ENCODE measurements at places on chromosomes 12 and 14.

DNA sequence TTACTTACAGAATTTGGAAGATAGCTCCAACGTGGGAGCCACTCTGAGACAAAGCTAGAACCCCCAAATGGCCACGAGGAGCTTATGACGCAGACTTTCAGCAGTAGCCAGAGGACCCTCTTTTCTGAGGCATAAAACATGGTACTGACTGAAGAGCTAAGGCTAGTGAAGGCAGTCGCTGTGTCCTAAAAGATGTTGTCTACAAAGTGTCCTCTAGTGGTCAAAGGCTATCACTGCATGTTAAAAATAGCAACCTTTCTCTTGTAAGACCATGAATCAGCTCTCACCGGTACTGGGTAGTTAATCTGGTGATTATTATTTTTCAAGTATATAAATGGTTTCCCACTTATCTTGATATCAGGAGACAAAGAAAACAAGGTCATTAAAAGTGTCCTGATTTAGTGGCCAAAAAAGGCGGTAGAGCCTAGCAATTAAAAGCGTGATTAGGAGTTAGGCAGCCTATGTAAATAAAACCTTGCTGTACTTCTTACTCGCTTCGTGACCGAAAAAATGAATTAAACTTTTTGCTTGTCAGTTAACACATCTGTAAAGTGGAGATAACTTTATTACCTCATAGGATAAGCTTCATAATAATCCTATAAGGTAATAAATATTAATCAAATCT is 47.0 kb upstream of the LGR5 start:
- no peak for DNase-seq

DNA sequence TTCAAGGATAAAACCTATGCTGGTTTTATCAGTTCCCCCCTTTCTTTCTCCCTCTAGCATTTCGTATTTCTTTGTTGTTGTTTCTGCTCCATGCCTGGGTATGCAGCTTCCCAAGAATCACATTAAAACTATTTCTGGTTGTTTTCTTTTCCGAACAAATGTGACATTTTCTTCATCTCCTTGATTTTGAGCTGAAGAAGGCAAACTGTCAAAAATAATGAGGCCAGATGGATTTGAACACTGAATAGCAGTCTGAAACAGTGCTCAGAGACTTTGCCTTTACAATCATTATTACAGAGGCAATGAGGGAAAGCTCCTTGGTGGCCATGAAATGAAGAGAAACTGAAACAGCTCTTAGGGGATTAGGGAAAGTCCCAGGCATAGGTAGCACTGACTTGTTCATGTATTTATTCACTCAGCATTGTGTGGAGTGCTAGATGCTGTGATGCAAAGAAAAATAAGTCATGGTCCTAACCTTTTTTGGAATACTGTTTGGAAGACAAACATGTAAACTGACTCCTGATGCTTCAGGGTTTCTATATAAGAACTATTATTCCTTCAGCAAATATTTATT is 319.5 kb downstream of the FUT8 start:
- peak; percentile 9 for DNase-seq

- no peak for DNase-seq
Observed at GRCh38 chr12:85781766-85782165, 54.4 kb downstream of the RASSF9 start.

DNA sequence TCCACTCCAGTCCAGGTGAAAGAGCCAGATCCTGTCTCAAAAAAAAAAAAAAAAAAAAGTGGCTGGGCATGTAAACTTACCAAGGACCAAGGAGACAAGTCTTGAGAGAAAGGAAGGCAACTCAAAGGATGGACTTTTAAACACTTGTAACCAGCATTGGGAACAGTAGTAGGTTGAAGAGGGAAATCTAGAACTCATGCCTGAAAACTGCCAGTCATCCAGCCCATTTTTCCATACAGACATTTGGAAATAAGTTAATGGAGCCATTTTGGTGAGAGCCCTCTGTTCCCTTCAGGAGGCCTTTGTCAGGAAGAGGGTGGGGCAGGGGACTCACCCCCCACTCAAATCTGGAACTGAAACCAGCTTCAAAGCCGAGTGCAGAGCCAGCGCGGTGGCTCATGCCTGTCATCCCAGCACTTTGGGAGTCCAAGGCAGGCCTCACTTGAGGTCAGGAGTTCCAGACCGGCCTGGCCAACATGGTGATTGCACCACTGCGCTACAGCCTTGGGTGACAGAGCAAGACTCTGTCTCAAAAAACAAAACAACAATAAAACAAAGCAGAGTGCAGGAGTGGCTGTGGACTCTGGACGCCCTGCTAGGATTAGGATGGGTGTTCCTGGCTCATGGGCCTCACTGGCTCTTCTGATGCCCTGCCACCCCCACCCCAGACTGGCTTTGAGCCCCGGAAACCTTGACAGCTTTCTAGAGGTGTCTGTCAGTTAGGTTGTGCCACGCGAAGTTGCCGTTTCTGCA is 1.6 kb upstream of the MLXIP start:
- DNase-seq = peak; percentile 59

DNA sequence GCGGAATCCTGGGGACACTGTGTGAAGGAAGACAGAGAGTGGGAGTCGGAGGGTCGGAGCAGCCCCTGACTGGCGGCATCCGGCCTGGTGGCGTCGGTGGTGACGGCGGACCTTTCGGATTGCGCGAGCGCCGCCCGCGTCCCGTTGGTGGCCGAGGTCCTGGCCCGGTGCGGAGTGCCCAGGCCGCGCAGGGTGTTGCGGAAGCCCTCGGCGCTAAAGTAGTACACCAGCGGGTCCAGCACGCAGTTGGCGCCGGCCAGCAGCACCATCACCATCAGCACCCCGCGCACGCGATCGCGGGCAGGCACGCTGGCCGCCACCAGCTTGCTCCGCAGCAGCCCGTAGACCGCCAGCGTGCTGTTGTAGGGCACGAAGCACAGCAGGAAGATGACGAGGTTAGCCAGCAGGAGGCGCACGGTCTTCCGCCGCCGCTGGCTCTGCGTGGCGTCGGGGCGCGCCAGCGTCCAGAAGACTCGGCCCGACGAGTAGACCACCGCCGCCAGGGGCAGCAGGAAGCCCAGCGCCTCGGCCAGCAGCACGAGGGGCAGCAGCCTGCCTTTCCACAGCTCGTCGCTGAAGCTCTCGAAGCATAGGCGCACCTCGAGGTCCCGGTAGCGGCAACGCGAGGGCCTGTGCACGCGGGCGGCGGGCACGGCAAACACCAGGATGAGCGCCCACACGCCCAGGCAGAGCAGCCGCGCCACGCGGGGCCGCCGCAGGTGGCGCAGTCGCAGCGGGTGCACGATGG is 13.1 kb upstream of the CHD4 start:
- no peak for DNase-seq

GRCh38 chr14:72510566-72510965 is 383.3 kb downstream of the DPF3 start:
- no peak for DNase-seq

GRCh38 chr12:67592228-67593011 is 56.1 kb upstream of the DYRK2 start:
- peak; percentile 15 for DNase-seq

DNA sequence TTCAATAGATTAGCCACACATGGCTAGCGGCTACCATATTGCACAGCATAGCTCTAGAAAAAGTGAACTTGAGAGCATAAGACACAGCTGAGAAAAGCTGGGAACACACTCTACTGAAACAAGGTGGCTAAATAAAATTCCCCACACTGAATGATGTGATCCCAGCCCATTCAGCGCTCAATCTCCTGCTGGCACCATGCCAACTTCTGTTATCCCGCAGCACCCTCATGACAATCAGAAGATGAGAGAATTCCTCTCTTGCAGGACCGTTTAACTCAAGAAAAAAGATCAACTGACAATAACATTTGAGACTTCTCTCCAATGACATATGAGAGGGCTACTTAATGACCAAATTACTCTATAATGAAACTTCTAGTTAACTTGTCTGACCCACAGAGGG is 115.4 kb downstream of the ADAMTS20 start:
- no peak for DNase-seq

DNA sequence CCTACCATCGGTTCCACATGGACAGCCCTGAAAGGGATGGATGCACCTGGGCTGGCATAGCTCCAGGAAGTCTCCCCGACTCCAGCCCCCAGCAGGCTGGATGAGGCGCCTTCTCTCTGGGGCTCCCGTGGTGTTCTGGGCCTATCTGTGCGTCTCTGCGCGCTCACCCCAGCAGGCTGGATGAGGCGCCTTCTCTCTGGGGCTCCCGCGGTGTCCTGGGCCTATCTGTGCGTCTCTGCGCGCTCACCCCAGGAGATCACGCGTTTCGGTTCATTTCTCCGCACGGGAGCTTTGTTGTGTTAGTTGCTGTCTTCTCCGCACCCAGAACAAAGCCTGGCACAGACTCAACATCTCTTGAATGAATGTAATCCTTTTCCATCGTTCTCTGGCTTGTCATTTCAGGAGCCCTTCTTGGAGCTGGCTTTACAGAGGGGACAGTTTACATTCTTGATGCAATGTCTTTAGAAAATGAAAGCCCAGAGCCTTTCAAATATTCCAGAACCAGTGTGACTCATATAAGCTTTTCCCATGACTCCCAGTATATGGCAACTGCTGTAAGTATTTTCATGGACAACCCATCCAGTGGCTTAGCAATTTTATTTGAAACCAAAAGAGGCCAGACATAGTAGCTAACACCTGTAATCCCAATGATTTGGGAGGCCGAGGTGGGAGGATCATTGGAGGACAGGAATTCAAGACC is 40.3 kb downstream of the CFAP251 start:
- no peak for DNase-seq

- DNase-seq = no peak
Observed at GRCh38 chr14:71591929-71592328, 340.3 kb upstream of the RGS6 start.

DNA sequence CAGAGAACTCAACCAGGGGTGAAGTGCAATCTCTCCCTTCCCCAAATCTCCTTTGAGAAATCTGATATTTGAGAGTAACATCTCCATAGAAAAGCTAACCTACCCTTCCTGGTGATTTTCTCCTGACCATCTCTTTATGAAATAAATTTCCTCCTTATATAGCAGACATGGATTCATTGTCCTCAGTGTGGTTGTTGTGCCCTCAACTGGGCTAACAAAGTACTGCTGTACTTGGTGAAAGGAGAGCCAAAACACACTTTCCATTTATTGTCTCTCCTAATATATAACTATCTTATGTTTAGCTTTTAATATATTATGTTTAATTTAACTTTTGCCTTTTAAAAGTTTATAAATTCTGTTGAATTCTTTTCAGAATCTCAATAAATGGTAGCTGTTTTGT is 65.1 kb upstream of the SLCO1B1 start:
- no peak for DNase-seq

DNA sequence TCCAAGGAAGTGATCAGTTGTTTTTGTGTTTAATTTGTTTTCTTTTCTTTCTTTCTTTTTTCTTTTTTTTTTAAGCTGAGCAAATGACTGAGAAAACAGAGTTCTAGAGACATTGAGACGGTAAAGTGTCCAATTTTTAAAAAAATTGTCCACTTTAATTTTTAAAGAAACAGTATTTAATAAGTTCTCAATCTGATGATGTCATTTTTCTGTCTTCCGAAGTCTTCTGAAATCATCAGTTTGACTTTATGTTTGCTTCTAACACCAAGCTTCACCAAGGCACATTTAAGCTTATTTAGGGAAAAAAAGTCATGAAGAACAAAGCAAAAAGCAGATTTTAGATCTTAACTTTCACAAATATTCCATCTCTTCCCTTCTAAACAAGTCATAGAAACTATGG is 63.4 kb upstream of the RTRAF start:
- DNase-seq = no peak

DNA sequence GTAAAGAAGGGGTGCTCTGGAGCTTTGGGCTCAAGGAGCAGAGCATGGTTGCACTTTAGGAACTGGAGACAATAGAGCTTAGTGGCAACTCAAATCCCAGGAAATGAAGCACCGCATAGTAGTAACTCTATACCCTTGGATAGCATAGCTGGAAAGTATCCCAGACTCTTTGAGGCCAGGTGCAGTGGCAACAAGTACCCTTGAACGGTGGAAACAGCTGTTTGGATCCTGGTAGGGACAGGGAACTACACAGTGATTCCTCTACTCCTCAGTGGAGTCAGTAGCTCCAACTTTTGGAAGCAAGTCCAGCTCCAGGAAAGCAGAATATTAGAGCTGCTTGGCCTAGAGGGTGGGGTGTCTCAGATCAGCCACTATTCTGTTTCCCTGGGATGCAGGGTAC is 129.0 kb upstream of the WSCD2 start:
- no peak for DNase-seq

DNA sequence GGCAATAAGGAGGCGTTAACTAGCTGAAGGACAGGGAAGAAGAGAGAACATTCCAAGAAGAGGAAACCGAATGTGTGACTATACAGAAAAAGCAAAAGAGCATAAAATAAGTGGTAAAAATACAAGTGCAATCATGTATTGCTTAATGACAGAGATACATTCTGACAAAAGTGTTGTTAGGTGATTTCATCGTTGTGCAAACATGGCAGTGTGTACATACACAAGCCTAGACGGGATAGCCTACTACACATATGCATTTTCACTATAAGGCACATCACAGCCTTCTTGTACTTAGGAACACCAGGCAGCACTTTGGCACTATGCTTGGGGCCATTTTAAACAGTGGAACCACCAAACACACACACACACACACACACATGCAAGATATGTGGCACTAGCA is 299.3 kb downstream of the BCAT1 start:
- no peak for DNase-seq

GRCh38 chr14:93691042-93691780 is 97.1 kb downstream of the PRIMA1 start:
- no peak for DNase-seq

- DNase-seq = no peak
Observed at GRCh38 chr14:68364792-68365192, 428.1 kb downstream of the ZFP36L1 start.

DNA sequence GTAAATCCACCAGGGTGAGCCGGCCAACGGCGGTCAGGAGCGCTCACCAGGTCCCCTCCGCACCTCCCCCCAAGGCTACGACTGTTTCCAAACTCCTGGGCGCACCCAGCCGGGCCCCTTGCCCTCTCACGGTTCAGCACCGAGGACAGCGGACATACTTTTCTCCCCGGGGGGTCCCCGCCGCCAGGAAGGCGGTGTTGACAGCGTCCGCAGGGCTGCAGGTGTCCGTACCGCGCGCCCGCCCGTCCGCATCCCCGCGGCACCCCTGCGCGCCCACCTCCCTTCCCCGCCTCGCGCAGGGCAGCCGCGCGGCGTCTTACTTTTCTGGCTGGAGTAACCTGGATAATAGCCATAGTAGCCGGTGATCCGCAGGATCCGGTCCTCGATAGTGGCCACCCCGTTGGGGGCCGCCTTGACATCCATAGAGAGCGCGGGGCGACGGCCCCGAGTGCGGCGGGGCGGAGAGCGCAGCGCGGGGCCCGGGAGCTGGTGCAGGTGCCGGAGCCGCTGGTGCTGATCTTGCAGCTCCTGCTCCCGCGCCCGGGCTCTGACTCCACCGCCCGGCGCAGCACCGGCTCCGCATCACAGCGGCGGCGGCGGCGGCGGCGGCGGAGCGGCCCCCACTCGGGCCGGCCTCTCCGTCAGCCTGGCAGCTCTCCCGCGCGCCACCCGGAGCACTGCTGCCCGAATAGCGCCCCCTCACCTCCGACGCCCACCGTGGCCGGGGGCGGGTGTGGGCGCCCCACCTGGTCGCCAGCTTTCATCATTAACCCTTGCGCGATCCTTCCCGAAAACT is at the start of gene SLC35F4:
SLC35F4 (minus strand) TSS at position 690 of the 796 bp plus-strand sequence.
- DNase-seq = no peak

Data from naive B cell (primary cell).